Activated T-cell treated with anti-CD3 and anti-CD28 coated beads for 1 hour (primary cell): ENCODE measurements at places on chromosomes 6 and 20.
A peak's percentile ranks its signal among the peaks of the same experiment; 100 is the strongest.

DNA sequence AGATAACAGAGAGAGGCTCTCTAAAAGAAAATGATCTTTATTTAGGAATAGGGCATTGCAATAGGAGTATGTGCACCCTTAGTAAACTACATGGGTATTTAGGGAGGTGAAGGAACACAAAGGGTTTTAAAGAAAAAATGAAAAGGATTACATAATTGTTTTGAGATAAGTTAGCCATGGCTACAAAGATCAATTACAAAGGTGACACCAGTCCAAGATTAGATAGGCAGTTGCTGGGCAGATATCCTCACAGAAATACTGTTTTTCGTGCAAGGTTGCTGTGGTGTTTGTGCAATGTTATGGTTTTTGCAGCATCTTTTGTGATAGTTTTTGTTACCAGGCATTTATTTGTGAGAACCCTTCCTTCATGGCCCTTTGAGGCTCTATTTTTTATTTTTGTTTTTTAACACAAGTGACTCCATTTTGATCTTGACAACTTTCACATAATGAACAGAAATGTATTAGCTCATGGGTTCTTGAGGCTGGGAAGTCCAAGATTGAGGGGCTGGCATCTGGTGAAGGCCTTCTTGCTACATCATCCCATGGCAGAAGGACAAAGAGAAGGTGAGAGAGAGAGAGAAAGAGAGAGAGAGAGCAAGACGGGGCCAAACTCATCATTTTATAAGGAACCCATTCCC, 5.6 kb upstream of the CCNC start:
- DNase-seq, result no peak

GRCh38 chr6:28152531-28152930, 10.8 kb downstream of the ZKSCAN8 start:
- DNase-seq, result no peak

DNA sequence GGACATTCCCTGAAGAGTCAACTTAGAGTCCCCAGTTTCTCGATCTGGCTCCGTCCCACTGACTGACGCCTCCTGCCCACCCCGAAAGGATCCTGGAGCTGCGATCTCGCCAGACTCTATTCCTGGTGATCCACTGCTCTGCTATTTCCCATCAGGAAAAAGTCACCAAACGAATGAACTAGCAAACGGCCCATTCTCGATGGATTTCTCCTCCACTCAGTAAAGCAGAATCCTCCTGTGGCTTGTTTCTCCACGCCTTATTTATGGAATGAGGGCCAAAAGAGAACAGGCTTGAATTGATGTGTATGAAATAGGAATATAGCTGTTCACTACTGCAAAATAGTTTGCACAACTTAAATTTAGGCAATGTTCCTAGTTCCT, 5.4 kb downstream of the NKX2-4 start:
- no peak for DNase-seq

GRCh38 chr6:111720931-111721496, 115.3 kb upstream of the TRAF3IP2 start:
- no peak for DNase-seq

DNA sequence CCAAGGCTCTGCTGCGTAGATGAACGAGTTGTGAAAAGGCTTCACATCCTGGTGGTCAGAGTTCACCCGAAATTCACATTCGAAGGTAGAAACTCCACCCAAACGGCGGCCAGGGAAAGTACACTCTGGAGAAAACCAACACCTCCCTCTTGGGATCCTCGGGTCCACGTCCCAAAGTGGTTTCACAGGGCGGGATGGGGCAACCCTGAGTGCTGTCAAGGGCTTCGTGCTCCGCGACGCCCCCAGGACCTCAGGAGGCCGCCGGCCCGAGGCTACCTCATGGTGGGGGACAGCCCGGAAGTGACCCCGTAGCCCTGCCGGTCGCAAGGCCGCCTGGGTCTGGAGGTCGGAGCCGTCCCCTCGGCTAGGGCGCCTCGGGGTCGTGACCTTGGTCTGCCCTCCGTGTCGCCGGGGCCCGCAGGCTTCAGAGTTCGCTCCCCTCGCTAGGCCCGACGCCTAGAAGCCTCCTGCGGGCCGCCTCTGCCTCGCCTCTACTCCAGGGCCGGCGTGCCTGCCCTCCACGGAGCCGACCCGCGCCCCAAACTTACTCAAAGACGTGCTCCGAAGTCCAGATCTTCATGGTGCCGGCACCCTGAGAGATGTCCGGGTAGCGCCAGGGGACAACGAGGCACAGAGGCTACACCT, at the start of gene PRELID3B:
TSS of gene PRELID3B (minus strand) at position 636 of the 645 bp plus-strand sequence. CDS start at position 580, 56 bp downstream.
- DNase-seq, result no peak

DNA sequence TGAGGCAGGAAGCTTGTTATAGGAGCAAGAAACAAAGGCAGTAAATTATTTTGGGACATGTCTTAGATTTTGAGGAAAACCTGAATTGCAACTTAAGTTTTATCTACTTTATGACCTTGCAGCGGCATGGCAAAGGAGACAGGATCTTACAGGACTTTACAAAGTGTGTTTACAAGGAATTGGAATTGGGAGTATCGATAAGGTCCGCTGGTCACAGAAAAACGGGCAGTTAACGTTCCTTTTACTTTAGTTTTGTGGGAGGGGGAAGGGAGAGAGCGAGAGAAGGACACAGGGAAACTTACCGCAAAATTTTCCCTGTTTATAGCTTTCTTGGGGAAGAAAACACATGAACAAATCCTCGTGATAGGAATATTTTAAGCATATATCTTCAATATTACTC, 1607.2 kb downstream of the GRIK2 start:
- DNase-seq, result no peak

- DNase-seq, result peak; percentile 39
Measured at GRCh38 chr20:32018269-32019155, 8.3 kb downstream of the CCM2L start.

DNA sequence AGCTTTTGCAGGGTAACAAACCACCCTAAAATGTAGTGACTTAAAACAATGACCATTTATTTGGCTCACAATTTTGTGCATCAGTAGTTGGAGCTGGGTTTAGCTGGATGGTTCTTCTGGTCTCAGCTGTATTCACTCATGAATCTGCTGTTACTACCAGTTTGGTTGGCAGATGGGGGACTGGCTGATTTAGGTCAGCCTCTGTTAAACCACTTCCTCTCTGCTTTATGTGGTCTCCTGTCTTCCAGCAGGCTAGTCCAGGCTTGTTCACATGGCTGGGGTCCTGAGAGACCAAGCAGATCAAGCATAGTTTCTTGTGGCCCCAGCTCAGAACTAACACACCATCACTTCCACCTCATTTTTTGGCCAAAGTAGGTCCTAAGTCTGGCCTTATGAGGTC, 67.2 kb upstream of the LAMP5 start:
- DNase-seq, result no peak

- DNase-seq, result no peak
Measured at GRCh38 chr20:46899621-46900020, 5.0 kb downstream of the EYA2 start.

DNA sequence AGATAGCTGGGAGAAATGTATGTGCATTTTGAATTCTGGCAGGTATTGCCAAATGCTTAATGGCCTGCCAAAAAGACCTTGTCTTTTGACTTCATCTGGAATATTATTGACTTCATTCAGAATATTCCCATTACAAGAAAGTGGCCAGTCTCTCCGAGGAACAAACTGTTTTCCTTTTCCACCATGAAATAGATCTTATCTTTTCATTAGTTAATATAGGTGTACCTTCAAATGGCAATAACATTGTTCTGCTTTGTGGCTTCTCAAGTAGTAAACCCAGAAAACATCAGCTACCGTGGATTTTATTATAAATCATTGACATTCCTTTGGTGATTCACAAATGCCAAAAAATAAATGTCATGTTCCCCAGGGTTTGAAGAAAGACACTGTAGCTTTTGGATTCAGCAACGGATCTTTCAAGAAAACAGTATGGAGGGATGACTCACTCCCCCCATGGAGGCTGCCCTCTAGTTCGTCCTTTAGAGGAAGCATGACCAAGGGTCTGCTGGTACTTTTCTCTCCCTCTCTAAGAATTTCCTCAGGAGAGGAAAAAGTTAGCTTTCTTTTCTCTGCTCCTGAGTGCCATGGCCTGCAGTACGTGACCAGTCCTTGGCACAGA, 1.1 kb upstream of the RNF182 start:
- no peak for DNase-seq

- no peak for DNase-seq
Measured at GRCh38 chr6:130587778-130588520, 222.1 kb downstream of the TMEM200A start.

DNA sequence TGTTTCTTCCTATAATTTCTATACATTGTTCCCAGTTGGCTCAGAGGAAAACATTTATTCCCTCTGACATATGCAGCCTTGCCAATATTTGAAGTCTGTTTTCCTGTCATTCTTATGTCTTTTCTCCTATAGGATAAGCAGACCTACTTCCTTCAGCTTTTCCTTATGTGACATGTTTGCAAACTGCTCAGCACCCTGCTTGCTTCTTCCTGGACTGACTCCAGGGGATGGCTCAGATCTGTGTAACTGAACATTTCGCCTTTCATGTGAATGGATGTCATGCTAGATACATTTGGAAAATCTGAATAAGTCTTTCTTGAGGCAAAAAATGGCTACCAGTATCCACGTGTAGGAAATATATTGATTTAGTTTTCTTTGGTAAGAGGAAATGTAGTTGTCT, 113.2 kb downstream of the CARMIL1 start:
- no peak for DNase-seq

GRCh38 chr6:125828476-125829039, 37.8 kb downstream of the NCOA7 start:
- no peak for DNase-seq

DNA sequence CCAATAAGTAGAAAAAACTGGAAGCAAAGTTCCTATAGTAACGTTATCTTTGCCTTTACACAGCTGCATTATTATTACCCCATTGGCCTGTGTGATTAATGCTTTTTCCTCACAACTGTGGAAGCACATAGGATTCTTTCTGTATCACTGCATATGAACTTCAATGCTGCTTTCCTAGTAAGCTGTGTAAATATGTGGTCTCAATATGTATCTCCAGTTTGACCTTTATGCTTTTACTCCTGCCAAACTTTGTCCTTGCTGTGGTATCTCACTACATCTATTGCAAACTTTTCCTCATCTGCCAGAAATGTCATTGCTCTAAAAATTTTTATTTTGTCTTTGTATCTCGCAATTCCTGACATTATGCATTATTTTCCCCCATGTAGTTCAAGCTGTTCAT, 168.6 kb downstream of the ZFAND3 start:
- no peak for DNase-seq

GRCh38 chr20:58996226-58996611, 10.8 kb downstream of the CTSZ start:
- no peak for DNase-seq

GRCh38 chr6:79375635-79376337, 141.3 kb upstream of the HMGN3 start:
- DNase-seq, result no peak
